Stomach (tissue), 19 donors: ENCODE measurements at places on chromosomes 13 and 19. TPM values are rescaled to one million over a fixed set of nuclear protein-coding genes. Genes with fewer than 3 reads are reported as not detected.

PGLYRP2 gene
- not detected for total RNA-seq

- DNase-seq: no peak
Observed at GRCh38 chr13:29903996-29904395, 53.6 kb upstream of the UBL3 start.

DNA sequence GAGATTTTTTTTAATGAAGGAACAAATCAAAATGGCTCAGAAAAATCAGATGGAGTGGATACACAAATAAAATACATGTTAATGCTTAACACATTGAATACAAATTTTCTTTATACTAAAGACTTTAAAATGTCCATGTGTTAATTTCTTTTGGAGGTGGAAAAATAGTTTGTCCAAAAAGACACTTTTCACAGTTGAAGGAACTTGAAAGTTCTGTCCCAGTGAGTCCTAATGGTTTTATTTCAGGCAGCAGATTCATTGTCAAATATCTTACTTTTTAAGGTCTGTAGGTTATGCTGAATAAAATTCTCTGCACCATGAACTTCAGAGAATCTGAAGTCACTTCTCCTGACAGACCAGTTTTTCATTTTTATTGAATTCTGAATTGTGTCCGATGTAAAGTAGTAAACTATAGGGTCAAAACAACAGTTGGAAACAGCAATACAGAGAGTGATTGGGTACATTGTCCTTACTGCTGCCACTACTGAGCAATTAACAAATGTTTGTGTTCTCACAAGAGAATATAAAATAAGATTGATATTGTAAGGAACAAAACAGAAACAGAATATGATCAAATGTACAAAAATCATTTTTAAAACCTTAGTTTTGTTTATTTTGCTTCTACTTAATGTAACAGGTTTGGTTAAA lies 1.6 kb downstream of the LPAR6 start:
- DNase-seq: peak; percentile 41

ESD gene
- 111 TPM for total RNA-seq

- no peak for DNase-seq
Observed at GRCh38 chr19:32543115-32543900, 37.7 kb upstream of the PDCD5 start.

GRCh38 chr13:104875038-104875754 lies 1660.3 kb downstream of the EFNB2 start:
- peak; percentile 9 for DNase-seq

ZNF235 gene
- 0.89 TPM for total RNA-seq

GRCh38 chr19:49793561-49793840 lies 19.6 kb downstream of the FUZ start:
- no peak for DNase-seq

SRRM5 gene
- total RNA-seq: not detected

GRCh38 chr13:44903574-44903985 lies 85.7 kb downstream of the NUFIP1 start:
- peak; percentile 58 for DNase-seq

DNA sequence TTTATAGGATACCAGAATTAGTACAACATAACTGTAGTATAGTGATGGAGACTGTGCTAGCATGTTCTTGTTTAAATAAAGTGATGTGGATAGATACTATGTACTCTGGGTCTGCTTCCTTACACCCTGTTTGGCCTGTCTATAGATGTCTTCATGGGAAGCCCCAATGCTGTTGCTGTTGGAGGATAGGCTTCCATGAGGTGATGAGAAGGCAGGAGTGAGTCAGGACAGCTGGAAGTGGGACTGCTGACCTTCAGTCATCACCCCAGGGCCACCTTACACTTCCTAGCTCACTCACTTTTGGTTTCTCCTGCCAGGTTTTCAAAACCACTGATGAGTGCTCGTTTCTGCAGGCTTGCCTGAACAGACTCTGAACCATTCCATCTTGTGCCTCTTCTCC lies 4.2 kb downstream of the KCTD4 start:
- no peak for DNase-seq

- DNase-seq: no peak
Observed at GRCh38 chr19:51227966-51228365, 3.1 kb downstream of the CD33 start.

- no peak for DNase-seq
Observed at GRCh38 chr13:97932647-97933046, 20.8 kb upstream of the IPO5 start.
